Thyroid gland (tissue), 4 donors: ENCODE measurements at places on chromosomes 11 and 22. TPM values are rescaled to one million over a fixed set of nuclear protein-coding genes. Genes with fewer than 3 reads are reported as not detected.
A peak's percentile ranks its signal among the peaks of the same experiment; 100 is the strongest.

GRCh38 chr11:124277207-124277606 is 21.0 kb downstream of the OR8G5 start:
- H3K27me3 ChIP-seq, result no peaks in the 10 kb centered on the region
- H3K4me3 ChIP-seq, result no peak overlapping the region
- no peaks in the 10 kb centered on the region for H3K4me1 ChIP-seq
- DNase-seq, result no peak
- no peaks in the 10 kb centered on the region for H3K36me3 ChIP-seq

MMP7 gene
- not detected for total RNA-seq

- H3K27me3 ChIP-seq, result no peaks in the 10 kb centered on the region
- peak overlapping the region; percentile 20 for H3K27ac ChIP-seq
- H3K4me1 ChIP-seq, result peaks cover 9% of the 10 kb centered on the region
- no peaks in the 10 kb centered on the region for H3K36me3 ChIP-seq
- no peak for DNase-seq
These were observed 41.3 kb downstream of the POU2F3 start for GRCh38 chr11:120281143-120281795.

BTG4 gene
- not detected for total RNA-seq

PNPLA5 gene
- total RNA-seq, result not detected

WEE1 gene
- total RNA-seq, result 32.9 TPM

- peaks cover under 1% of the 10 kb centered on the region for H3K4me1 ChIP-seq
- H3K27me3 ChIP-seq, result no peaks in the 10 kb centered on the region
- no peak for DNase-seq
- H3K36me3 ChIP-seq, result no peaks in the 10 kb centered on the region
- H3K27ac ChIP-seq, result no peak overlapping the region
These were observed 4.8 kb upstream of the C11orf97 start for GRCh38 chr11:94507485-94507884.

INPP5J gene
- 381 TPM for total RNA-seq
